ENCODE measurements at places on chromosomes 2 and 18. TPM values are rescaled to one million over a fixed set of nuclear protein-coding genes. Genes with fewer than 3 reads are reported as not detected.
A peak's percentile ranks its signal among the peaks of the same experiment; 100 is the strongest.

GRCh38 chr2:159209341-159210306 lies 76.9 kb downstream of the WDSUB1 start:
- H3K4me1 ChIP-seq: no peaks in the 10 kb centered on the region
- peaks cover 21% of the 10 kb centered on the region for H3K36me3 ChIP-seq
- H3K27me3 ChIP-seq: no peaks in the 10 kb centered on the region
- H3K27ac ChIP-seq: peak overlapping the region; percentile 53
- no peak overlapping the region for H3K4me3 ChIP-seq

CELF4 gene
- not detected for total RNA-seq

GRCh38 chr2:78175645-78176044 lies 653.5 kb upstream of the LRRTM4 start:
- H3K4me3 ChIP-seq: no peak overlapping the region
- H3K27ac ChIP-seq: no peak overlapping the region
- H3K4me1 ChIP-seq: no peaks in the 10 kb centered on the region
- no peak for DNase-seq

DNA sequence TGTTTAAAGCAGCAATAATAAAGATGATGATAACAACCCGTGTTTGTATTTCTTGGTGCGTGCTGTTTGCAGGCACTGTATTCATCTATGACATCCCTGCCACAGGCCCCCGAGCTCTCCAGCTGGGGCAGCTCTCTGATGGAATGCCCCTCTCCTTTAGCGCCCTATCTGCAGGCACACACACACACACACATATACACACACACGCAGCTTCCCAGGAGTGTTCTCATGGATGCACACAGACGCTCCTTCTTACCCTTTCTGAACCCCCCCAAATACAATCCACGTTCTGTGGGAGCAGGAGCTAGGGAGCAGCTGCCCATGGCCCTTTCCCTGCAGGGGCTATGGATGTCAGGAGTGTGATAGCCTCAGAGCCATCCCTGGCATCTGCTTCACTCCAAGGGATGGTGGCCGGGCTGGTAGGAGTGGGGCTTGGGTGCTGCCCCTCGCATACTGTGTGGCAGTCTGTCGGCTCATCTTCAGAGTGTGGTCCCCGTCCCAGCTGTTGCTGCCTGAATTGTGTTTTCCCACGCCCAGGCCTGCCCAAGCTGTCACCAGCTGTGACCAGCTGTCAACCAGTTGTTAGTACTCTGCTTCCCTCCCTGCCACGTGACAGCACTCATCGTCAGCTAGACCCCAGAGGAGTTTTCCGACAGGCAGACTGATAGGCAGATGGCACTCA lies 50.8 kb upstream of the MYCN start:
- DNase-seq: no peak
- H3K4me3 ChIP-seq: no peak overlapping the region
- H3K27me3 ChIP-seq: no peaks in the 10 kb centered on the region

PSME4 gene
- 51.2 TPM for total RNA-seq

DNA sequence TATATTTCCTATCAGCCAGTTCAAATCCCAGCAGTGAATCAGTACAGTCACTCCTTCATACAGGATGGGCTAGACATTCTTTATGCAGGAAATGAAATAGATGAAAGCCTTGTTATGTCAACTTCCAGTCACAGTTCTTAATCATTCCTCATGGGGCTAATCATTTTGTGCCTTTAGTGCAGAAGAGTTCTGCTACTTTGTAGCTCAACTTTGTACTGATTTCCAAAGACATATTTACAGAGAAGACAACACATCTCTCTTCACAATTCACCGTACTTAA lies 593.9 kb upstream of the NETO1 start:
- no peak overlapping the region for H3K27ac ChIP-seq
- no peak overlapping the region for H3K4me3 ChIP-seq
- H3K36me3 ChIP-seq: no peaks in the 10 kb centered on the region
- no peak for DNase-seq
- H3K4me1 ChIP-seq: no peaks in the 10 kb centered on the region

GRCh38 chr2:157572725-157573124 lies 55.9 kb downstream of the ACVR1C start:
- no peaks in the 10 kb centered on the region for H3K36me3 ChIP-seq
- DNase-seq: no peak

GRCh38 chr2:145380436-145381017 lies 860.6 kb upstream of the ZEB2 start:
- H3K4me1 ChIP-seq: no peaks in the 10 kb centered on the region
- DNase-seq: no peak
- H3K36me3 ChIP-seq: no peaks in the 10 kb centered on the region
- no peaks in the 10 kb centered on the region for H3K27me3 ChIP-seq
- H3K27ac ChIP-seq: no peak overlapping the region

All from Peyer's patch (tissue), 4 donors.